Testis (tissue), 5 donors: ENCODE measurements at places on chromosomes 2 and 18. TPM values are rescaled to one million over a fixed set of nuclear protein-coding genes. Genes with fewer than 3 reads are reported as not detected.

DNA sequence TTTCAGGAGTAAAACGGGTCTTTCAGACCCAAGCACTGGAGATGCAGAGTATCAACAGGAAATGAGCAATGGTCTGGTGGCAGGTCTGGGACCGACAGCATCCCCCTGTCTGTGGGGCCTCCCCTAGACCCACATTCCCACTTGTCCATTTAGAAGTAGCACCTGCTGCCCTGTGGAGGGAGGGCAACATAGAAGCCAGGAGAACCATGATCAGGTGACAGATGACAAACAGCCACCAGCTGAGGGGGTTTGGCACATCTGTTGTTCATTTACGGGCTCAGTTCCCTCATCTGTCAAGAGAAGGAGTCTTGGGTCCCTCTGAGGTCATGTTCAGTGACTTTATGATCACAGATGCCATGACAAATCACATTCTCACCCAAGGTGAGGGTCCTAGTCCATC, 77.9 kb upstream of the SLC66A3 start:
- DNase-seq, result no peak

GRCh38 chr18:27136208-27136535, 48.9 kb downstream of the CHST9 start:
- no peak for DNase-seq

DNA sequence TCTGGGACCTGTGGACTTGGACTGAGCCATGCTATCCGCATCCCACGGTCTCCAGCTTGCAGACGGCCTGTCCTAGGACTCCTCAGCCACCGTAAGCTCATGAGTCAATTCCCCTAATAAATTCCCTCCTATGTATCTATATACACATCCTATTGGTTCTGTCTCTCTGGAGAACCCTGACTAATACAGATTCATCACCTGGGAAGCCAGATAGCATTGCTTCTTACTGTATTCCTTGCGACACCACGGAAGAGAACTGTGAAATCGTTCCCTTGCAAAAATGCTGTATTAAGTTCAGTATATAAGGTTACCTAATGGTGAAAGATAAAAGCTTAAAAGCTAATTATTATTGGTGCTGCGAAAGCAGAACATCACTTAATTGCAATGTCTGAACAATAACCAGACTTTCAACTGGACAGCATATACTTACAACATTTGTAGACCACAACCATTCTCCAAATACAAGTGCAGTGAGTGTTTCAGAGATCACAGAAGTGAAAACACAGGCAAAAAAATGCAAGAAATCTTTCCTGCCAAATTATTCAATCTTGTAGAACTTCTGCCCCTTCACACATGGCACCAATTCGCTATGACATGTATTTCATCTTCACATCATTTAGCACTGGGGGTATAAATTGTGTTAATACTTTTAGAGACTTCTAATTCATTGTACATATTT, 352.9 kb downstream of the TXNL1 start:
- DNase-seq, result no peak

DNA sequence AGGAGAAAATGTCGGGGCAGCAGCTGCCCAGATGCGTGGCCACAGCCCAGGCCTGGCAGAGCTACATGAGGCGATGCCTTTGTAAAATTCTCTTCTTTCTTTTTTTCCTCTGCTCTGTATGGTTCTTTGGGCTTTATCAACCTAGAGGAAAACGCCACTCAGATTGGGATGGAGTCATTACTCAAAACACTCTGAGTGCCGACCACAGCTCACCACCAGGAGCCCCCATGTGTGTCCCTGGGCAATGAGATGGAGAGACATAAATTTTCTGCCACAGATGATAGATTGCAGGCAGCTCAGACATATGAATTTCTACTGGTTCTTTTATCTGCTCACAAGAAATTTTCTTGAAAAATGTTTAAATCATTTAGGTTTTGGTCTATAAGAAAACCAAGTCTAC, 56.0 kb downstream of the PARD6G start:
- DNase-seq, result no peak

LTBP1 gene
- 51.5 TPM for total RNA-seq
